NCI-H510A treated with DMSO at 0.1 percent for 48 hours (cell line): ENCODE measurements at places on chromosomes 1 and 21.
A peak's percentile ranks its signal among the peaks of the same experiment; 100 is the strongest.

GRCh38 chr1:90926971-90927370 lies 94.9 kb downstream of the ZNF644 start:
- no peak for DNase-seq

DNA sequence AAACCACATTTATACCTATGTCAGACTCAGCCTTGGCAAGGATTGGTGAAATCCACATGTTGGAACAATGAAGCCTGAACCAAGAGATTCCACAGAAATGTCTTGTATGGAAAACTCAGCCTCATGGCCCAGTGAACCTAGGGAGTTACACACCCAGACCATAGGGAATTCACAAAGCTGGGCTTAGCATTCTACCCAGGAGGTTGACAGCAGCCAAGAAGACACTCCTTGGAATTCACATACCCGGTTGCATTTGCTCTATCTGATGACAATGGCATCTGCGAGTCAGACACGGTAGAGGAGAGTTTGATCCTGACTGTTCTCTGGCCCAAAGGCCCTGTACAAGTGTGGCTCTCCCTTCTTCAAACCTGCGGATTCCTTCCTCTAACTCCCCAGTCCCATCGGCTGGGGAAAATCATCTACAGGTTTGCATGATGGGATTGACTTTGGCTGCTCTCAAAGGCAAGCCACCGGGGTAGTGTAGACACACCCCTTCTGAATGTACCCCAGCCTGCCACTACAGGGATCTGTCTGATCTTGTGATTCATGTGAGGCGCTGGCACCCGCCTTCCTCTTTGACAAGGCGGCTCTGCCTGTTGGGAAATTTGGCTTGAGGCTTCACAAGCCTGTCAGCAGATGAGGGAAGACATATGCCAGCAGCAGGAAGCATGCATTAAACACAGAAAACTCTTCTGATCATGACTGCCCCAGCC lies 297.3 kb upstream of the KAZN start:
- no peak for DNase-seq

- no peak for DNase-seq
Observed at GRCh38 chr1:212328248-212328647, 43.0 kb downstream of the PPP2R5A start.

- DNase-seq, result peak; percentile 61
Observed at GRCh38 chr1:157691285-157691920, 9.2 kb downstream of the FCRL3 start.

GRCh38 chr1:117609471-117609911 lies 3.6 kb downstream of the TENT5C start:
- no peak for DNase-seq

- DNase-seq, result no peak
Observed at GRCh38 chr1:44828003-44828651, 14.9 kb downstream of the PTCH2 start.

DNA sequence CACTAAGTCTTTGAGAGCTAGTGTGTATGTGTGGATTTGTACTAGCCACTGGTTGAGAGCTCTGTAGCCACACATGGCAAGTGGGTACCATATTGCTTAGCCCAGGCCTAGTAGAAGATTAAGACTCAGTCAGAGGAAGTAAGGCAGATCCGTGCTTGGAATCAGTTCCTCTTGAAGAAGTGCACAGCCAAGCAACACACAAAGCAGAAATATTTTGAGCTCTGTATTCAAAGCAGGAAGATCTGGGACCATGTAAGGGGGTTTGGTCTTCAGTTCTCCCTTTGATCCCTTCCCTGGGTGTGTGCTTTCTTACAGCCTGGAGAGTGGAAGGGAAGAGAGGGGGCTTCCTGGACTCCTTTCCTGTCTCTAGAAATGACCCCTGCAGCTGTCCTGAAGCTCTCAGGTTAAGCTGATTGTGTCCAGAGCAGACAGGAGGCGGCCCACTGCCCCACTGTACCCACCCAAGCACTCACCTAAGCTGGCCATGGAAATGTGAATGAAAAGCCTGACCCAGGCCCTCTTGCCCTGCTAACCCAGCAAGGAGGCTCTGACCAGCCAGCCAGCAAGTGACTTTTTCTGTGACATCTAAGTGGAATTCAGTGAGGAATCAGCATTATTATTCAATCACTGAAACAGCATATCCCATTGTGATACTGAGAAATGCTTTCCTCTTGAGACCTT lies 3.6 kb downstream of the ETS2 start:
- DNase-seq, result no peak

- DNase-seq, result peak; percentile 60
Observed at GRCh38 chr1:66503841-66504470, 30.0 kb upstream of the SGIP1 start.

DNA sequence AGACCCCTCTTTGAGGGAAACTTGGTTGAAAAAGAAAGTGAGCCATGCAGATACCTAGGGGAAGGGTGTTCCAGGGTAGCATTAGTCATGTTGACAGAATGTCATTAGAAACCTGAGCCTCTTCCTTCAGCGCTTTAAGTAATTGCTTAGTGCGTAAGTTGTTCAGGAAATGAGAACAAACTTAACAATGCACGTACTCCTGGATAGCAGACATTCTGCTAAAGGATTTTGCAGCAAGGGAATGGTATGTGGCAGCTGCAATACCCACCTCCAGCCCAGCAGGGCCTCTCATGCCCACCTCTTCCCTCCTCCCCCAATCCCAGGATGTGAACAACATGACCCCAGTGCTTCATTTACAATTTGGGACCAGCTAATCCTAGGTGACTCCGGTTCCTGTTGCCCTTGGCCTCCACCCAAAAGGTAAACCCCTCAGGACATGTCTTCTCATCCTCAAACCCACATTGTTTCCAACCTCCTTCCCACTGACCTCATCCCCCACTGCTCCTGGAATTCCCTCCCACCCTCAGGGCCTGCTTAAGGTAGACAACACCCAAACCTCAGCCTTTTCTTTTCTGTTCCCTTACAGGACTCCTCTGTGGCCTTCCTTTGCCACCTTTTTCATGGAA lies 98.0 kb upstream of the BCAR3 start:
- DNase-seq, result peak; percentile 79

- no peak for DNase-seq
Observed at GRCh38 chr1:31639543-31639942, 5.1 kb downstream of the PEF1 start.

- no peak for DNase-seq
Observed at GRCh38 chr1:224368409-224368808, 11.7 kb downstream of the CNIH4 start.

GRCh38 chr21:28100366-28100765 lies 892.3 kb downstream of the LTN1 start:
- DNase-seq, result no peak

GRCh38 chr1:94596260-94596659 lies 54.7 kb upstream of the F3 start:
- no peak for DNase-seq

DNA sequence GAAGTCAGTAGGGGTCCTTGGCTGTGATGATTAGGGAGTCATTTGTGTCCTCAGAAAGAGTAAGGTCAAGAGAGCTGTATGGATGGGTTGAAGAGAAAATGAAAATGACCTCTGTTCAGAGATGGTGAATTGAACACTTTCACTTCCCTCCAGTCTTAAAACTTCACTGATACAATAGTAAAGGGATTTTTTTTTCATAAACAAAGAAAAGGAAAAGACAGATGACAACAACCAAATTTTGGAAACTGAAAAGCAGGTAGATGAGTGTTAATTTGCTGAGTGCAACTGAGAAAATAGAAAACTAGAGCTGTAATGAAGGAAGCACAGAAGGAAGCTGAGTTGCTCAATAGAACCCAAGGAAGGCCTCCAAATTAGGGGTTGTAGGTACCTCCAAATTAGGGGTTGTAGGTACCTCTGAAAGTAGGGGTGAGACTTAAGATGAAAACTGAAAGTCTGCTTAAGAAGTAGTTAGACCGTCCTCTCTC lies 14.8 kb upstream of the S1PR1 start:
- DNase-seq, result no peak

DNA sequence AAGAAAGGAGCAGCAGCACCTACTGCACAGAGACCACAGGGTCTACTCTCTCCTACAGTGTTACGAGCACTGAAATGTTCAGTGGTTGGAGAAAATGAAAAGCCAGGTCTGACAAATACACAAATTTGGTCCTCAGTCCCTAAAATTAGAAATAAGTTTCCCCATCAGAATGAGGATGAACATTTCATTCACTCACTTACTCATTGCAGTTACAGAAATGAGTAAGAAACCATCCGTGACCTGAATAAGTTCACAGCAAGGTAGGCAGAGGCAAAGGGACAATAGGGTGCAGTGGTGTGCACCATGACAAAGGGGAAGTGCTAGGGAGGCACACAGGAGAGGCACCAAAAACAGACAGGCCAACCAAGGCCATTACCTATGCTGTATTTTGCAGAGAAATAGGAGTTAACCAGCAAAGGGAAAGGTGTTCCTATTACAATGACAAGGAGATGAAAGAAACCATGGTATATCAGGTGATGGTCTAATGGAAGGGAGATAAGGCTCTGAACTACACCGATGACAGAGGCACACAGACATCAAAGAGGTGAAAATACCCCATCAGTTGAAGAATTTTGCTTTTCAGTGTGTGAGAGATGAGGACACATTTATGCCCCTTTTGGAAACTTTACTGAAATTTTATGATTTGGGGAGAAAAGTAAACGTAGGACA lies 29.4 kb downstream of the VAV3 start:
- DNase-seq, result no peak

DNA sequence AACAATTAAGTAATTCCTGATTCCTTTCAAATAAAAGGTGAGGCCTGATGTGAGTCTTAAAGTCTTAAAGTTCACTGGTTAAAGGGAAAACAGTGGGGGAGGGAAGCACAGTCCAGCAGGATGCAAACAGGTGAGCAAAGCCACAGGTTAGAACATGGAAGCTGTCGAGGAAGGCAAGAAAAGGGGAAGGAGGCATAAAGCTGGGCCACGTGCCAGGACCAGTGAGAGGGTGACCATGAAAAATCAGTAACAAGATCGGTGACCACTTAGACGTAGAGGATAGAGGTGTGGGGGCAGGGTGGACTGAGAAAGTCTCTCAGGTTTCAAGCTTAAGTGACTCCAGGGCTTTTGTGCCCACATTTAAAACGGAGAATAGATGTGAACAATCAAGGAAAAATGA lies 231.3 kb downstream of the SETD4 start:
- DNase-seq, result peak; percentile 61

DNA sequence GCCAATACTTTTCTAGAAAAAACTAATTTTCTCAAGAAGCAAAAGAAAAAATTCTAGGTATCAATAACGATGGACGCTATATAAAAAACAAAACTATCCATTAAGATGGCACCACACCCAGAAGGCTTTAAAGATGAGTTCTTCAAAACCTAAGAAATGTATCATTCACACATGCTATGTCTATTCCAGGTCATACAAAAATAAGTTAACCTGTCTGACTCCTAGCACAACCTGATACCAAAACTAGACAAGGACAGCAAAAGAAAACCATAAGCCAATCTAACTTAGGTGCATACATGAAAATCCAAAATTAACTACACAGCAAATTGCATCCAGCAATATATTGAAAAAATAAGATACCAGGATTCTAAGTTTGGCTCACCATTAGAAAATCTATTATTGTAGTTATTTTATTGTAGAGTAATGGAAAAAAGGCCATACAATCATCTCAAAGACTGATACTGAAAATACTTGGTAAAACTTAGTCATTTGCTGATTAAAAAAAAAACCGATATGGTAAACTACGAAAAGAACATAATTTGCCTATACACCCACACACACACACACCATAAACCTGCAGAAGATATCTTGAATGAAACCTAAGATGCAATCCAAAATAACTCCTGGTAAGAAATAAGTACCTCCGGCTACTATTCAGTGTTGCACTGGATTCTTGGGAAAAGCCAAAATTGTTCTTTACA lies 55.0 kb downstream of the TRAF5 start:
- no peak for DNase-seq

DNA sequence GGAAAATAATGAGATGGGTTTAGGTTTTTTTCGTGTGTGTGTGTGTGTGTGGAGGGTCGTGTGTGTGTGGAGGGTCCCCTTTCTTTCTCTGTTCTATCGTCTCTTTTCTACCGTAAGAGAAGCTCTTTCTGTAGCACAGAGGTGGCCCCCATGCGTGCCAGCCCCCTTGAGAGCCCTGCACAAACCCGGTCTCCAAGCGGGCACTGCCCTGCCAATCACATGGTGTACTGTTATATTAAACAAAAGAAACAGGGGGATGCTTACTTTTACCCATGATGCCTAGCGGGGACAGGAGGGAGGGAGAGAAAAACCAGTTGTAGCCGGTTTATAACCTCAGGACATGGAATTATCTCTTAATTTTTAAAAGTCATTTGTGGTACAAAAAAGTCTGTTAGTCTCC lies 41.0 kb downstream of the GATAD2B start:
- peak; percentile 83 for DNase-seq

GRCh38 chr1:231084353-231084752 lies 44.3 kb upstream of the FAM89A start:
- no peak for DNase-seq

DNA sequence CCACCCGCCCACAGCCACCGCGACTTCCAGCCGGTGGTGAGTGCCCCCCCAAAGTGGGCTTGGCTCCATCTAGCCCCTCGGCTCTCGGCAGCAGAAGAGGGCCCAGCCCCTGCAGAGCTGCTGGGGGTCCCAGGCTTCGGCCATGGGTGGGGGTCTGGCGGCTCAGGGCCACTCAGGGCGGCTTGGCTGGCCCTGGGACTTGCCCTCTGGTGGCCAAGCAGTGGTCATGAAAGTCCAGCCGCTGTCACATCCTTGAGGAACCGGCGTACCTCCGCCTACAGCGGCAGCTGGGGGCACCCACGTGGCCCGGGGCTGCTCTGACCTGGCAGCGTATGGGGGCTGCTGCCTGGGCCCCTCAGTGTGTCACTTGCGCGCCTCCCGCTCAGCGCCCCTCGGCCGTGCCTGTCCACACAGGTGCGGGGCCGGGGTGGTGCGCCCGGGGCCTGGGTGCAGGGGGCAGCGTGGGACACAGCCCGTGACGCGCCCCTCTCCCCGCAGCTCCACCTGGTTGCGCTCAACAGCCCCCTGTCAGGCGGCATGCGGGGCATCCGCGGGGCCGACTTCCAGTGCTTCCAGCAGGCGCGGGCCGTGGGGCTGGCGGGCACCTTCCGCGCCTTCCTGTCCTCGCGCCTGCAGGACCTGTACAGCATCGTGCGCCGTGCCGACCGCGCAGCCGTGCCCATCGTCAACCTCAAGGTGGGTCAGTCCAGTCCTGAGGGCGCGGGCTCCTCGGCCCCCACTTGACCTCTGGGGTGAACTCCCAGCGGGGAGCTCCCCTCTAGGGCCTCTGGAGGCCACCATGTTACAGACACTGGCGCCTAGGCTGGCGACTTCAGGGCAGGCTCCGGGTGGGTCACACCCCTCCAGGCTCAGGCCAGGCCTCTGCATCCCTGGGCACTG lies 32.4 kb downstream of the SLC19A1 start:
- DNase-seq, result no peak

DNA sequence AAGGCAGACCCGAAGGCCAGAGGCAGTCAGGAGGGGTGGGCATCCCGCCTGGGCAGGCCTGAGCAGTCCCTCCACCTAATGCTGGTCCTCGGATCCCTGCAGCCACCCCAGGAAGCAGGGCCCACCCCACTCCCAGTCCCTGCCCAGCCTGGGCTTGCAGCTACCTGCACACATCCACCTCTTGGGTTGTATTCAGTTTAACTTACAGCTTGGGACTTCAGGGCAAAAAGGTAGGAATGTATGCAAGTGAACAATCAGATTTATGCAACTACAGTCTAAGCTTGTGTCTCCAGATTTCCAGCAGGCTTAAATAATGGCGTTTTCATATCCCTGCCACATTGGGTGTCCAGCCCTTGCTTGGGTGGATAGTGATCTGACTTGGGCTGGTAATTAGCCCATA lies 17.4 kb downstream of the LDLRAP1 start:
- no peak for DNase-seq

- DNase-seq, result no peak
Observed at GRCh38 chr1:203742436-203742835, 22.5 kb upstream of the LAX1 start.

GRCh38 chr1:22920734-22921451 lies 51.8 kb downstream of the LACTBL1 start:
- DNase-seq, result no peak

- DNase-seq, result no peak
Observed at GRCh38 chr1:88186911-88187310, 497.2 kb upstream of the PKN2 start.
